ENCODE measurements at places on chromosomes 3 and 15.

GRCh38 chr3:43326891-43327581 lies 40.7 kb downstream of the SNRK start:
- DNase-seq: no peak

GRCh38 chr3:186843039-186843432 lies 526 bp downstream of the ADIPOQ start:
- DNase-seq: no peak

DNA sequence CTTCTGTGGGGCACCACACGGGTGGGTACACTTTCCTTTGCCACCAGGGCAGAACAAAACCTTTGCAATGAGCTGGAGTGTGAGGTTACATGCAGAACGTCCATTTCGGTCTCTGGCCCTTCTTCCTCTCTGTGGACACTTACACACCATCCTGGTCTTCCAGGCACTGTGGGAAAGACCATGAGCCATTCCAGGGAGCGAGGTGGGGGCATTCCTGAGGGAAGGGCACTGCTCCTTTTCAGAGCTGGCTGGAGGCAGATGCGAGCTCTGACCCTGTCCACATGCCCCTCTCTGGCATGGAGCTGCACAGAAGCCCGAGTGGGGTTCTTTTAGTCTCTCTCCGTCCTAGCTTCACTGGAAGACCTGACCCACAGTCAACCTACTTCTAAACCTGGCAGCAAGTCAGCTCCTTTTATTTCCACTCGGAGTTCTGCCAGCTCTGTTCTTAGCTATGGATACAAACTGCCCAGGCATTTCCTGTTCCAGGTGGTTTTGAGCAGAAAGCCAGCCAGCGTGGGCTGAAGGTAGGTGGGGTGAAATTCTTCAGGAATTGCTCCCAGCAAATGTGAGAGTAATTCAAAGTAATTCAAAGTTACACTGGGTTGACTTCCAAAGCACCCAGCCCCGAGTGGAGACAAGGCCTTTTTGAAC lies 281.4 kb downstream of the ADAMTS17 start:
- no peak for DNase-seq

DNA sequence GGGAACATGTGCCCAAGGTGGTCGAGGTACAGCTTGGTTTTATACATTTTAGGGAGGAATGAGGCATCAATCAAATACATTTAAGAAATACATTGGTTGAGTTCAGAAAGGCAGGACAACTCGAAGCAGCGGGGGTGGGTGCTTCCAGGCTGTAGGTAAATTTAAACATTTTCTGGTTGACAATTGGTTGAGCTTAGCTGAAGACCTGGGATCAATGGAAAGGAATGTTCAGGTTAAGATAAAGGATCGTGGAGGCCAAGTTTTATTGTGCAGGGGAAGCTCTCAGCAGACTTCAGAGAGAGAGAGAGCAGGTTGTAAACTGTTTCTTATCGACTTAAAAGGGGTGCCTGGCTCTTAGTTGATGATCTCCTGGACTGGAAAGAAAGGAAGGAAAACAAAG lies 11.3 kb downstream of the CPN2 start:
- DNase-seq: no peak

DNA sequence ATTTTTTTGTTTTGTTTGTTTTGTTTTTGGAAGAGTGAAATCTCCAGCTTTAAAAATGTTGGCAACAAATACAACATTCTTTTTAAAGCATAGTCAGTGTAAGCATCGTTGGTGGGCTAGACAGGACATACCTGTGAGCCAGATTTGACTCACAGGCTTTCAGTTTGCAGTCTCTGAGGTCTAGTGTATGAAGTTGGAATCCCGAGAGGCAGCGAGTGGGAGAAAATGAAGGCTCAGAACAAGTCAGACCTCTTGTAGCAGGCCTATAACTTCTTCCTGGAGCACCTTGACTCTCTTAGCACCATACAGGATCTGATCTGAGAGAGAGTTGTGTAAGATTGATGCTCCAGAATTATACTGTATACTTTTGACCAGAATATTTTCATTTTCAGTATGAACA lies 60.2 kb downstream of the CNTN4 start:
- no peak for DNase-seq

- DNase-seq: no peak
Measured at GRCh38 chr15:66211670-66212562, 41.6 kb downstream of the MEGF11 start.

- DNase-seq: no peak
Measured at GRCh38 chr3:25380222-25380739, 47.8 kb upstream of the RARB start.

GRCh38 chr3:26259176-26259575 lies 363.4 kb upstream of the LRRC3B start:
- DNase-seq: no peak

GRCh38 chr3:12479919-12480427 lies 4.3 kb upstream of the TSEN2 start:
- DNase-seq: no peak

GRCh38 chr3:46670891-46671427 lies 22.5 kb downstream of the ALS2CL start:
- DNase-seq: no peak

GRCh38 chr15:57540736-57541135 lies 51.0 kb upstream of the MYZAP start:
- no peak for DNase-seq

DNA sequence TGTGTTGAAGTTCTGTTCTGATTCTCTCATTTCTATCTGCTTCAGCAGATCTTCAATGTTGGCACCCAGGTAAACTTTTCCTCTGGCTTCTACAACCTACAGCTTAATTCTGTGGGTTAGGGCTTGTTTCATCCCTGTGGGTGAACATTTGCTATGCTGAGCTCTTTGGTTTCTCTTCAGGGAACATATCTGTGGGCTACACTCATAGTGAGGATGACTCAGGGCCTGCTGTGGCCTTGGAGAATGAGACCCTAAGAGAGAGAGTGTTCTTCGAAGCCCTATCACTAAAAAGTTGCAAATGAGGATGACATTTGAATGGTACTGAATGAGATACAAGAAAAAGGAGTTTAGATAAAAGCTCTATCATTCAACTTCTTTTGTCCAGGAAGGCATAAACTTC lies 346.2 kb upstream of the CBLB start:
- DNase-seq: no peak

DNA sequence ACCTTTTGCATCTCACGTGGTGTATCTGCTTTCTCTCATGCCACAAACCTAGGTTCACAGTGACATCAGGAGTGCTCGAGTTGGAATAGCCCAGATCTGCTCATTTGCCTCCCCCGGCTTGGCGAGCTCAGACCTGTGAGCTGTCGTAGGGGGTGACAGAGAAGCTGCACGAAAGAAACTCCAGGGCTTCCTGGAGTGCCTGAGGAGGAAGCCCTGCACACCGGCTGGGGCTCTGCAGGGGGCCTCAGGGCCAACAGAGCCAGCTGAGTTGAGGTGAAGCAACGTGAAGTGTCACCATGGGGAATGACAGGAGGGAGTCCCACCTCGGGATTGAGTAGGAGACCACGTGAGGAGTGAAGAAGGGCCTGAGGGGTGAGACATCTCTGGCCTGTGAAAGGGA lies 62.5 kb downstream of the RPN1 start:
- DNase-seq: no peak

DNA sequence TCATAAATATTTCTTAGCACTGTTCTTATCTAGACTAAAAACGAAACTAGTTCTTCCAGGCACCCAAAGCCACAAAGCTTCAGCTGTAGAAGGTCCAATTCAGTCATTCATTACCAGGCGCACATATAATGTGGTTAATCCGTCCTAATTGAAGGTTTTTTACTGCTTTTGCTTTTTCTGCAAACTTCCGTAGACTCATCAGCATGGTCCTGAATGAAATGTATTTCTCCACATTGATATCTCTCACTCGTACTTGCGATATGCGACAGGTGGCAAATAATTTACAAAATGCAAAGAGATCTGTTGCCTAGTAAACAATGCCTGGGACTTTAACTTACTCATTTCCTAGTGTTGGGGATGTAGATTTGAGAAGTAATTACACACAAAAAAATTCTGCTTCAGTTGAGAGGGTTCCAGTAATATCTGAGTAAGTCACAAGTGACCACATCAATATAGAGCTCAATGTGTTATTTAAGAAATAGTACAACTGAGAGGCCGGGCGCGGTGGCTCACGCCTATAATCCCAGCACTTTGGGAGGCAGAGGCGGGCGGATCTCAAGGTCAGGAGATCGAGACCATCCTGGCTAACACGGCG lies 75.0 kb upstream of the MBNL1 start:
- DNase-seq: no peak

GRCh38 chr3:24135280-24135679 lies 190.2 kb downstream of the NR1D2 start:
- no peak for DNase-seq

- DNase-seq: no peak
Measured at GRCh38 chr3:27025718-27026117, 343.5 kb downstream of the NEK10 start.

GRCh38 chr3:168052515-168052914 lies 43.2 kb downstream of the GOLIM4 start:
- DNase-seq: no peak

- DNase-seq: no peak
Measured at GRCh38 chr3:150697646-150698045, 6.1 kb downstream of the ERICH6 start.
